Right ventricle myocardium inferior (tissue), 1 donor: ENCODE measurements at places on chromosomes 4 and X. TPM values are rescaled to one million over a fixed set of nuclear protein-coding genes. Genes with fewer than 3 reads are reported as not detected.

The DGKK gene
- not detected for total RNA-seq

The TEC gene
- total RNA-seq = 1.3 TPM

The MAGEC3 gene
- not detected for total RNA-seq

- DNase-seq = no peak
Measured at GRCh38 chr4:171534391-171534790, 278.8 kb upstream of the GALNTL6 start.

DNA sequence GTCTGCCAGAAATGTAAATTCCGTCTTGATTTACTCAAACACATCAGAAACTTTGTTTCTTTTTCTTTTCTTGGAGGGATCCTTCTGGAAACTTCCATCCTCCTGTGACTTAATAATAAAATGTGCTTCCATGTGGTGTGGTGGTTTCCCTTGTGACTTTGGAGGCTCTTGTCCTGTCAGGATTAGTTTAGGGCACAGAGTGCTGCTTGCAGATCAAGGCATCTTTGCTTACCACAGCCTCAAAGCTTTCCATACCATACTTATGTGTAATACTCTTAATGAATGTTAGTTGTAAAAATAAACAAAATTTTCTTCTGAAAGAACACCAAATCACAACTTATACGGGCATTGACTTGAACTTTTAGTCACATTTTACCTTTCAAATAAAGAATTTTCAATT, 27.4 kb downstream of the GBA3 start:
- no peak for DNase-seq

The RADX gene
- total RNA-seq = 0.87 TPM
